AG09309 (cell line): ENCODE measurements at places on chromosomes 4 and X.

- no peak for DNase-seq
These were observed 27.0 kb upstream of the TMEM131L start for GRCh38 chr4:153438916-153439756.

- no peak for DNase-seq
These were observed 473.2 kb upstream of the TECRL start for GRCh38 chr4:64882311-64883086.

DNA sequence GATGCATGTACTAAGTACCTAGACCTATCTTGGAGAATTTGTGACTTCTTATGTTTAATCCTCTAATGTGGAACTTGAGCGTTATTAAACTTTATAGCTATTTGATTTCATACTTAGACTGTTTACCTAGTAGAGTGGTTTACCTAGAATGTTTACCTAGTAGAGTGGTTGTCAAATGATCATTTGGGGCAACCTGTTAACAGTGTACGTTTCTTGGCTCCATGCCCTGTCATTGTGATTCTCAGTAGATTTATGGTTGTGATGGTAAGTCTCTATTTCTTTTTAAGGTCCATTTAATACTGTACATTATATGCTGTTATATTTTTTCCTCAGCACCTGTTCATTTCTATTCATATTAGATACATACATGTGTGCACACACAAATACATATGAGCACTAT, 233.0 kb upstream of the MAD2L1 start:
- no peak for DNase-seq

DNA sequence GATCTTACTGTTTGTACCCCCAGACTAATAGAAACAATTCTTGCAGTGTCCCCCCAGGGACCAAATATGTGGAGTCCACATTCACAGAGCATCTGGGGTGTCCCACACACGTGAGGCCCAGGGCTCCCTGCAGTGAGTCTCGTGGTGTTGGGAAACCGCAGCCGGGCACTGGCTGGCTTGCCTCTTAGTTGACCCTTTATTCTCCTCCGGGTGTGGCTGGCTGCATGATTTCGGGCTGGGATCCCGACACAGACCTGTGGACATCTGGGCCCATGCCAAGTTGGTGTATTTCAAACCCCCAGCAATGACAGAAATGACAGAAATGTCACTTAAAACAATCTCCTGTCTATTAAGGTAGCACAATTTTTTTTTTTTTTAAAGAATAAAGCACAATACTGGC, 15.6 kb upstream of the CLDN24 start:
- no peak for DNase-seq

GRCh38 chr4:140151699-140152012, 2.3 kb downstream of the MAML3 start:
- no peak for DNase-seq

DNA sequence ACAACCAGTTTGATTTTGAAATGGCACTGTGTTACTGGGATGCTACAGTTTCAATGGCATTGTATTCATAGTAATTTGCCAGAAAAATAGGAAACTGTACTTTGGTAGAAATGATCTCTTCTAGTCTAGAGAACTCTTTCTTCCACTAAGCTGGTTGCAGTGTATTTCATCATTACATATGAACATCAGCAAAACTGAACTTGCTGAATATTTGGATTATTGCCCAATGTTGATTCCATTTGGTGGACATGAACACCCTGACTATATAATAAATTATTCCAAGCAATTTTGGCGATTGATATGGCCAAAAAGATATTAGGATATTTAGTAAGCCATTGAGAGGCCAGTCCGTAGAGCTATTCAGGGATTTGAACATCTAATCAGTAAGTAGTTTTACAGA, 191.8 kb upstream of the CXorf66 start:
- DNase-seq = no peak

- DNase-seq = peak; percentile 65
These were observed 19.7 kb downstream of the MAEA start for GRCh38 chr4:1309261-1310010.

DNA sequence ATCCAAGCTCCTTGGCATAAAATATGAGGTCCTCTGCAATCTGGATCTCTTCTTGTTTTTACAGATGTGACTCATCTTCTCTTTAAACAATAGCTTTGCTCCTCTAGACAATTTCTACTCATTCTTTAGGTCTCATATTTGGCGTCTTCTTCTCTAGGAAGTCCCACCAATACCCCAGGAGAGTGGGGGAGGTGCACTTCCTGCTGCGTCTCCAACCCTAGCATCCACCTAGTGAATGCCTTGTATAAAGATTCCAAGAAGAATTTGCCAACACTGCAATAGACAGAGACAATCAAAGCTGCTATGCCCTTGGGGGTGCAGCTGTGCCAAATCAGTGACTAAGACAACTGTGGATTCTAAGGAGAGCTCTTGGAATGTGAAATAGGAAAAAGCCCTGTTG, 45.7 kb upstream of the SLC10A7 start:
- no peak for DNase-seq

- no peak for DNase-seq
These were observed 303.9 kb upstream of the GATB start for GRCh38 chr4:152064753-152065152.

GRCh38 chrX:106670631-106671030, 55.9 kb upstream of the RNF128 start:
- DNase-seq = no peak

DNA sequence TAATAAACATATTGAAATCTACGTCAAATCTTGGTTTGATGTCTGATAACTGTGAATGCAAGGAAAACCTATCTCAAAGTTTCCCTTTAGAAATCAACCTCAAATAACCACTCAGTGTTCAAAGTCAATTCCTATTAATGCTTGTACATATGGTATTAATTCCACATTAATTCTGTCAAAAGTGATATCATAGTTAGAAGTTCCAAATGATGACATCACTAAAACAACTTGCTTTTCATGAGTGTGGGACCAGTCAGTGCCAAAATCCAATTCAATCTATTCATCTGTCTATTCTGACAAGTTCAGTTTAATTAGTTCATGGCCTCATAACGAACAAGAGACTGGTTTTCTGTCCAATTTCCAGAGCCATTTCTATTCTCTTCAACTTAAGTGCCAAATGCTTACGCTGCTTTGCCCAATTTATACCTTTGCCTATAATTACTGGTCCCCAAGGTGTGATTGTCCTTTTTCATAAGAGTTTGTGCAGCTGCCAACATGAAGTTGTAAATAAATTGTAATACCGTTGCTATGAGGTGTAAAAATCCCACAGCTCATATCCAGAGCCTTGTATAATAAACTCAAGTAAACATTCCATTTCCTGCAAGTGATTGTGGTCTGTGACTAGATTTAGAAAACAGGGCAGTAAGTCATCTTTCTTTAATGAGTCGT, 476.2 kb downstream of the RAB28 start:
- DNase-seq = no peak

DNA sequence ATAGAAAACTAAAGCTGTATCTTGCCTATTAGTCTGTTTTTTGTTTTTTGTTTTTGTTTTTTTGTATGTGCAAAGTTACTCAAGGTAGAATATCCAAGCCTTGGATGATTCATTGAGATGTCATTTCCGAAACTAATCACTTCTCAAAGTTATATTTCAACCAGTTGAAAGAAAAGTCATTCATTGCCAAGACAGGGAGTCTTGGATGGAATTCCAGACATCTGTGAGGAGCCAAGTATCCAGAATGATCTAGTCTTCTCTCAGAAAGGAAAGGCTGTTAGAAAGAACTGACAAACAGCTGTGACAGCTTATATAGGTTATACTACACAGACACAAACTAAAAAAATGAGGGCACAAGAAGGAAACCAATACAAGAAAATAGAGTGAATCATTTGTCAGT, 141.1 kb upstream of the NDST3 start:
- no peak for DNase-seq

GRCh38 chr4:46908148-46908547, 897 bp downstream of the COX7B2 start:
- no peak for DNase-seq

- no peak for DNase-seq
These were observed 37.9 kb upstream of the GALNT7 start for GRCh38 chr4:173130687-173131086.

DNA sequence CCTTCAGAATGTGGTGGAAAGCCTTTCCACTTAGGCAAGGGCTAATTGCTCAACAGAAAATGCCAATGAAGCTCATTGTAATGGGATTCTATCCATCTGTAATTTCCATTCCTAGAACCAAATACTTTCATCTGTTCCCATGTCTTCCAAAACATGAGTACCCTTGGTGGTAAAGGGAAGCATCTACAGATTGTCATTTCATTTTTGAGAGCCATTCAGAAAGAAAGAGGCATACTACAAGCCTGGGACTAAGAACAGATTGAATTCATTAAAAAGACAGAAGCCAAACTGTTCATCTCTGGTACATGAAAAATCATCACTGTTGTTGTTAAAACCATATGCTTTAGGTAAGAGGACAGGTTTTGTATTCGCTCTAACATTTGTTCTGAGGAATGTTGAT, 43.6 kb upstream of the DCTD start:
- no peak for DNase-seq

DNA sequence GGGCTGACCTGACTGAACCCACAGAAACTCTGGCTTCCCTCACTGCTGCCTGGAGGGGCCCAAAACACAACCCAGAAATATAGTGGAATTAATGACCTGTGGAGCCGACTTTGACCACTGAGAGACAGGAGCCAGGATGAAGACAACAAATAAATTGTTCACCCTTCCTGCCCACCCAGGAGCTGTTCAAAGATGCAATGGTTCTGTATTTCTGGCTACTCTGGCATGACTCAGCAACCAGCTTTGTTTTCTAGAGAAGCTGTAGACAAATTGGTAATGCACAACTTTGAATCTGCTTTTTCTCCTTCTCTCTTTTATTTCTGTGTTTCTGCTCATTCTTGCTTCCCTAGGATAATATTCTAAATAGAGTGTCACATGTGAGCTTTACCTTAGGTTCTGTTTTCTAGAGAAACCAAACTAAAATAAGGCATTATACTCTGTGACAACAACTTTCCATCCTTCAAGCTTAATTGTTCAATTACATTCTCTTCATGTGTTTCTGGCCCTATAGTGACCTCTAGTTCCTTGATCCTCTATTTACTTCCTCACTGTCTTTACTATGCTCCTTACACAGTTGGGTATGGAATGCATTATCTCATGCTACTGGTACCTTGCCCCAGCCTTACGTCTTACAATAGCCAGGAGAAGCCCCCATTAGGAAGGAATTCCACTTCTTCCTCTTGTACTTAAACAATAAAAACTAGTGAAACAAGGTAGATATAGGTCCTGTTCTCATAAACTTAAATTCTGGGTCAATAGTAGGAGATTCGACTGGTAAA, 6.5 kb upstream of the PRKG2 start:
- no peak for DNase-seq

GRCh38 chr4:88722828-88723227, 25.2 kb upstream of the NAP1L5 start:
- DNase-seq = no peak

DNA sequence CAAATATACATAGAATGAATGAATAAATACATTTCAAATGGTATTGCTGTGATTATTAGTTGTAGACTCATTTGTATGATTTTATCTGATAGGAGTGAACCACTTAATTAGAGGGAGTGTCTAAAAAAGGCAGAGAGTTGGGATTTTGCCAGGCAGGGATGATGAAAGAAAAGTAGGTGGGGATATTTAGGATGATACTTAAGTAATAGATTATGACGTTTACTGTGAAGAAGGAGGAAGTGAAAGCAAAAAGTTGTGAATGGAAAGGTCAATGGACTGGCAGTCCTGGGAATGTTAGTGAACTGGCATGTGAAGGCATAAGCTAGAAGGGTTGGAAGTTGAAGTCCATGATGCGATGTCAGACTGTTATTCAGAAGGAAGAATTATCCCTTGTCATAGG, 917.1 kb downstream of the RAPGEF2 start:
- no peak for DNase-seq

DNA sequence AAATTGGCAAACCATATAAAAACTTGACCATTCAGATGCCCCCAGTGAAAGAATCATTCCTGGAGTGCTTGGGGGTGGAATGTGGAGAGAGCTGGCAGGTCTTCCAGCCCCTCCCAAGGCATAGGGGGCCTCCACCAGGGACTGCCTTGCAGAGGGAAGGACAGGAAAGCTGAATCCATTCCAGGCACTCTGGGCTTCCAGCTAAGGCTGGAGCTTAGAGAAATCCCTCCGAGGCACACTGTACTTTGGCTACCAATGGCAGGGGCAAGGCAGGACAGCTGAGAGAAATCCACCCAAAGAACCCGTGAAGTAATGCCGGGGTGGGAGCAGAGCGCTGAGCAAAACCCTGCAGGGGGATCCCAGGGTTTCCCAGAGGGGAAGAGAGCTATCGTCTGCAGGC, 4.0 kb downstream of the CENPU start:
- no peak for DNase-seq

DNA sequence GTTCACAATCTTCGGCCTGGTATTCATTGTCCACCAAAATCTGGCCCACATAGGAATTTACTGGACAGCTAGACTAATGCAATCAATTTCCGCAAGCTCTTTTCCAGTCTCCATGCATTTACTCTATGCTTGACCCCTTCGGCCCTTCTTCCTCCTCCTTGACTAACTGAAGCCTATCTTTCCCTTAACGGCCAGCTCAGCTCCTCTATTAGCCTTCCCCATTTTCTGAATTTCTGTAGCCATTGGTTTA, 1.2 kb upstream of the PHKA2 start:
- no peak for DNase-seq

- DNase-seq = no peak
These were observed 90.8 kb upstream of the RBPJ start for GRCh38 chr4:26229974-26230373.

- DNase-seq = no peak
These were observed 22.6 kb upstream of the CD38 start for GRCh38 chr4:15755321-15756155.

- no peak for DNase-seq
These were observed 13.8 kb upstream of the MAN2B2 start for GRCh38 chr4:6561173-6561516.

DNA sequence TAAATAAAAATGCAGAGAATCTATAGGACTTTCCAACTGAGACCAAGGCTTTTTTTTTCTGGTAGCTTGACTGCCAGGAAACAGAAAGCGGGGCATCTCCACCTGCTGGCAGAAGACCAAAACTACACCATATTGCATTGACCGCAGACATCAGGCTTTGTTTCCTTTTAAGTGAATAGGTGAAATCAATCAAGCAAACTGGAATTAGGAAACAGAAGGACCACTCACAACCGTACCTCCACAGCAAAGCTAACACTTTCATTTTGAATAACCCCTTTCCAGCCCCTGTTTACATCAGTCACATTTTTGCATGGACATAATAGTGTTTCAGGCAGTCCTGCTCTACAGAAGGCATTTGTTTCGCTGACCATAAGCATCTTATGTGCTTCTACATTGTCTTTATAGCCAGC, 218.2 kb downstream of the IDS start:
- DNase-seq = no peak

DNA sequence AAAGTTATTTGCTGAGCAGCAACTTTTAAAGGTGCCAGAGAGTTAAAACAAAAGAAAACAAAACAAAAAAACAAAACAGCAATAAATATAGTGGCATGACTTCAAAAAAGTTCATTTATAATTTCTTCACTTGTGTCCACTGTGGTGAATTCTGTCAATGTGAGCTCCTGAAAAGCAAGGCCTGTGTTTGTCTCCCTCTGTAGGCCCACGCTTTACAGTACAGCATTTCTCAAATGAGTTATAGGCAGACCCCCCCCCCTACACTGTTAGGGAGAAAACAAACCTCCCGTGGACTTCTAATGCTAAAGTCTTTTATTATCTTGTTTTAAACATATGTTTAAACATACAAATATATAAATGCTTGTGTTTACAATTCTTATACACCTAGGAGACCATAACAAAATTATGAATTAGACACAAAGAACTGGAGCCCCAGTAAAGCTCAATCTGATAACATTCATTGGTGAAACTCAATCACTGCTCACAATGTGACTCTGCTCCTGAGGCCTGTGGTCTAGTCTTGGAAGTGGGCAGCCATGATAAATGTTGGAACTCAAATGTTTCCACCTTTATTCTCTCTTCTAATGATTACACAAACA, 47.0 kb upstream of the SCOC start:
- no peak for DNase-seq
